ENCODE measurements at places on chromosomes 12 and 14.
A peak's percentile ranks its signal among the peaks of the same experiment; 100 is the strongest.

GRCh38 chr14:56088941-56089340 lies 29.3 kb upstream of the PELI2 start:
- no peak for DNase-seq

- DNase-seq, result peak; percentile 41
Observed at GRCh38 chr12:26113181-26113654, 11.6 kb downstream of the BHLHE41 start.

GRCh38 chr12:5710260-5710878 lies 234.7 kb downstream of the ANO2 start:
- no peak for DNase-seq

DNA sequence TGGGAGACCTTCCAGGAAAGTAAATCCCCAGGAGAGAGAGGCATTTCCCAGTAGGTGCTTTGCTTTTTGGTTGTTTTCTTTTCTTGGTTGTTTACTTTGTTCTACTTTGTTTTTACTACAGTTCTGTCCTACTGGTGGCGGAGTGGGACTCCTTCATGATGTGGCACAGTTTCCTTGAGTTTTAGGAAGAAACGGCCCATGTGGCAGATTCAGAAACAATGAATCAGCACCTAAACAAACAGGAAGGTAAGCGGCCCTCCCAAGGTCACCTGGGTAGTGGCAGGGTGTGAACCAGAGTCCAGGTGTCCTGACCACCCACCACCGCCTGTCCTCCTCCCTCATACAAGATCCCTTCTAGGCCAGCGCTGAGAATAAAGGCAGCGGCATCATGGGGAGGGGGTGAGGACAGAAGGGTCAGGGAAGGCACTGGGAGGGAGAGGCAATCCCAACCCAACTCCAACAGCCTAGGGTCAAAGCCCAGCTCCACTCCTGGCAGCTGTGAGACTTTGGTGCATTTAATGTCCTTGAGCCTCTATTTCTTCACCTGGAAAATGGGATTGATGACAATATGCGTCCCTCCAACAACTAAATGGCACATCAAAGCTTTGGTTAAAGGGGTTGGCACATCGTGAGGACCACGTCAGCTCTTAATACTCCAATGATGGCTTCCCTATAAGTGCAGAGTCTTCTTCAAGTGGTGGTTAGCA lies 111.5 kb upstream of the BCL2L14 start:
- no peak for DNase-seq

Data from midbrain (tissue), 1 donor.